Stimulated activated CD4-positive, alpha-beta T cell treated with anti-CD3 and anti-CD28 coated beads, Interleukin-2, amount 100 ng/mL, for 24 hours (primary cell): ENCODE measurements at places on chromosomes 2 and 18.

DNA sequence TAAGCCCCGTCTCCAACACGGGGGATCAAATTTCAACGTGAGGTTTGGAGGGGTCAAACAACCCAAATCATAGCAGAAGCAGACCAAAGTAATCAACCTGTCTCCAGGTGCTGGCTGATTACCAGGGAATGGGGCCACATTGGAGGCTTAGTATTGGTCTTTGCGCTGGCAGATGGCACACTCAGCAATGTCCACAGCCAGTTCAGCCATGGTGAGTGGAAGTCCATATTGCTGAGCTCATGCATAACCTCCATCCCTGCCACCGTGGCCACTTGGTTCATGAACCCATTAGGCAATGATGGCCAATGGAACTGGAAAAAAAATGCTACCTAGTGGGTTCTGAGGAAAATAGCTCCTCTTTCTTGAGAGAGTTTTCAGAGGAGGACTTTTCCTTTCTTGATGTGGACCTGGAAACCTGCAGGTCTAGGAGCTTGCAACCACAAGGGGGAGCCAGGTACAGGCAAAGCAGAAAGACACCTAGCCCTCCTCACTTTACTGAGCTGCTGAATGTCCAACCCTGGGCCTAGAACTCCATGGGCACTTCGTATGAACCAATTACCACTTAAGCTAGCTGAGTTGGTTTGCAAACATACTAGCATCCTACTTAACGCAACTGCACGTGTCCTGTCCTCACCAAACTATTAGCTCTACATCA is 128.0 kb upstream of the GYPC start:
- peak; percentile 74 for DNase-seq

GRCh38 chr2:171754254-171754939 is 67.1 kb downstream of the DYNC1I2 start:
- no peak for DNase-seq

DNA sequence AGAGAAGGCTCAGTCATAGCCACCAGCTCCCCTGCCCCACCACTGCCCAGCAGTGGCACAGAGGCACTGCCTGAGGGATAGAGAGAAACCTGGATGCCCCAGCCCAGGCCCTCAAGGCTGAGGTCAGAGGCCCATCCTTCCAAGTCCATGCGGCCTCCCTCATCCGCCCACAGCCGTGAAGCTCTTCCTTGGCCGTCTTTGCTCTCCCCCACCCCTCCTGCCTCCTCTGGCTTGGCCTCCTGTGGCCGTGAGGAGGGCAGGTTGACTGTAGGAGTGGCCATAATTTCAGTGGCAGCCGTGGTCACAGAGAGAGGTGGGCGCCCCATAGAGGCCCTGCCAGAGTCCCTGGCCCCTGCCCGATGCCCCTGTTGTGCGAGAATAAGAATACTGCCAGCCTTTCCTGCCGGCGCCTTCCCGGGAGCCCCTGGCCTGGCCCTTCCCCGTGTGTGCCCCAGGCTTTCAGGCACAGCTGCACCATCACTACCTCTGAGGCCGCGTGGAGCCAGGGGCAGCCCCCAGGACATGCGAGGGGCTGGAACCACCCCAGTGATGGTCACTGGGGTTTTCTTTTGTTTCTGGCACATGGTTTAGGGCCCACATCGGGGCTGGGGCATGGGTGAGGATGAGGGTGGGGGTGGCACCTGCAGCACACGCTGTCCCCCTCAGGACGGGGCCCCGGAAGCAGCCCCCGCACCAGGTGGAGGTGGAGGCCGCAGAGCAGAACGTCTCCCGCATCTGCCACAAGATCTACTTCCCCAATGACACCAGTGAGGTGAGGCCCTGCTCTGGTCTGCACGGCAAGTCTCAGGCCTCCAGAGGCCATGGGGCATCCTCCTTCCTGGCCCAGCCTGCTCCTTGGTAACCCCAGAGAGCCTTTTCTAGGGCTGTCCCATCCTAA is 13.1 kb upstream of the GPR17 start:
- no peak for DNase-seq

DNA sequence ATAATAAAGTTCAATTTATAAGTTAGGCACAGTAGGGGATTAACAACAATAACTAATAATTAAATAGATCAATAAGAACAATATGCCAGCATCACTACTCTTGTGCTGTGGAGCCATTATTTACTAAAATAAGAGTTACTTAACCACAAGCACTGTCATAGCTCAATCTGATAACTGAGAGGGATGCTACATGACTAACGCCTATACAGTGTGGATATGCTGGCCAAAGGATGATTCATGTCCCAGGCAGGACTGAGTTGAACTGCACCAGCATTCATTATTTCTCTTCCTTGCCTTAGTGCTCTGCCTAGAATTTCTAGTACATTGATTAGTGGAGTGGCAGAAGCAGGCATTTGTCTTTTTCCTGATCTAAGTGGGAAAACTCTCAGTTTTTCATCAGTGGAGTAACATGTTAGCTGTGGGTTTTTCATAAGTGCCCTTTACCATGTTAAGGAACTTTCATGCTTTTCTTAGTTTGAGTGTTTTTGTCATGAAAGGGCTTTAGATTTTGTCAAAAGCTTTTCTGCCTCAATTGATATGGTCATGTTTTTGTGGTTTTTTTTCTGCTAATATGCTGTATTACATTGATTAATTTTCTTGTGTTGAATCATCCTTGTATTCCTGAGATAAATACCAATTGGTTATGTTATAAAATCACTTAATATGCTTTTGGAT is 21.7 kb downstream of the KIAA1328 start:
- DNase-seq, result no peak

- DNase-seq, result no peak
These were observed 94.6 kb upstream of the ANKRD30BL start for GRCh38 chr2:132256251-132256902.

DNA sequence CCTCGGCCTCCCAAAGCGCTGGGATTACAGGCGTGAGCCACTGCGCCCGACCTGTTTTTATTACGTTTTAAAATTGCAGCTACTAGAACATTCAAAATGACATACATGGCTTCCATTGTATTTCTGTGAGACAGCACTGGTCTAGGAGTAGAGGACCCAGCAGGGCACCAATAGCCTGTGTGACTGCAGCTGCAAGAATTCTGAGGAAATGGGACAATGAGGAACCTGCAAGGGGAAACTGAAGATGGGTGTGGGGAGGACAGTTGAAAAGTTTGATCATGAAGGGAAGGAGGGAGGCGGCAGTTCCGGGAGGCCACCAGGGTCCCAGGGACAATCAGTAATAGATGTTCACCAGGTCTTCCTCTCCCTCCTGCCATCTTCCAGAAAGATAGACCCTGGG is 13.9 kb upstream of the DNPEP start:
- DNase-seq, result no peak

GRCh38 chr2:88831071-88831791 is 139.8 kb downstream of the RPIA start:
- no peak for DNase-seq

DNA sequence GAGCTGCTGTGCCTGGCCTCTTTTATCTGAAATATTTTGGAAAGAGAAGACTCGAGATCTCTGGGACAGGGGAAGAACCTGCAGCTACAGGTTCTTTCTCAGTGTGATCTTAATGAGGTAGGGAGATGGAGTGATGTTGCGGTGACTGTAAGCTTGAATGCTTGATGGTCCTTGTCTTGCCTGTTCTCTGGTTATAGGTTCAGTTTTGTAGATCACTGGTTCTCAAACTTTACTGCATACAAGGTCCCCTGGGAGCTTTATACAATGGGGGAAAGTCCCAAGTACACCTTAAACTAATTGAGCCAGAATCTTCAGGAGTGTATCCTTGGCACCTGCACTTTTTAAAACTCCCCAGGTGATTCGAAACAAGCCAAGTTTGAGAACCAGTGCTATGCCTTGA is 136.7 kb upstream of the CXCR4 start:
- no peak for DNase-seq

DNA sequence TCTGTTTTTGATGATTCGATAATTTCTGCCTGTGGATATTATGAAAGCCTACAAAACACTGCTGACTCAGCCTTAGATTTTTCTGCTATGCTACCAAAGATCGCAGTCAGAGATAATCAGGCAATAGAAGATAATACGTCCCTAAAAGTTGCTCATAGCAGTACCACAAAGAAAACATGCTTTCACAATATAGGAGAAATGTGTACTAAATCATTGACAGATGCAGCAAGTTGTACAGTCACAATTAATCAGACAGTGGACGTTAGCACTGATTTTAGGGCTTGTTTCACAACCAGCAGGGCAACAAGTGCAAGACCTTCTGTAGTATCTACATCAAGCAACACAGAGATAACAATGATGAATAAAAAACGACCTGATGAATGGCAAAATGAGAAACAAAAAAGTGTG is 19.5 kb downstream of the RBM44 start:
- no peak for DNase-seq

DNA sequence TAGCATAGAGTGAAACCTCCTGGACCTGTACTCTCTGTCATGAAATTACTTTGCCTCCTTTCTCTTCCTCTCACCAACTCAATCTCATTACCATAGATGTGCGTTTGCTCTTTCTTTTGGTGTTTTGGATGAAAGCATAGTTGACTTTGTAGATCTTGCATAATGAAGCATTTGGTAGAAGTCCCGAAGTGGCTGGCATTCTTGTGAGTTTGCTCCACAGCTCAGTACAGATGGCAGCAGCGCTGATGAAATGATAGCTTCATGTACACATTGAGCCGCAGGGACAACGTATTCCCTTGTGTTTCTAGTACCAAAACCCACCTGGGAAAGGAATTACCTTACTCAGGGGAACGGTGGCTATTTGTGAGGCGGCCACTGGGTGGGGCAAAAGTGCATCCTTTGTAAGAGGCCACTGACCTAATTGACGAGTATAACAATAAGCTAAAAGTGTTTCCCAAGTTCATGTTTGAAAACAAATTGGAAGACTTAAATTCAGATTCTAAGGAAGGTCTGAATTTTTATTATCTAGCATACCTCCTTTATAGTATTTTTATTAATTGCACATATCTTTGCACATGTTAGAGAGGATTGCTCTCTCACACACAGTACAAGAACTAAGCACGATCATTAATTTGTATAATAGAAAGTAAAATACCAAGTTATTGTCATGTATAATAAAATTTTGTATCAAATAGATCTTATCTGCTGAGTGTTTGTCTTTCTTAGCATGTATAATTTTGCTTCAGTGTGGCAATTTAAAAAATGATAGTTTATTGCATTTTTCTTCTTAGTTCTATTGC is 25.4 kb upstream of the CDH7 start:
- DNase-seq, result no peak

GRCh38 chr18:9095297-9096006 is 7.0 kb upstream of the NDUFV2 start:
- peak; percentile 52 for DNase-seq

DNA sequence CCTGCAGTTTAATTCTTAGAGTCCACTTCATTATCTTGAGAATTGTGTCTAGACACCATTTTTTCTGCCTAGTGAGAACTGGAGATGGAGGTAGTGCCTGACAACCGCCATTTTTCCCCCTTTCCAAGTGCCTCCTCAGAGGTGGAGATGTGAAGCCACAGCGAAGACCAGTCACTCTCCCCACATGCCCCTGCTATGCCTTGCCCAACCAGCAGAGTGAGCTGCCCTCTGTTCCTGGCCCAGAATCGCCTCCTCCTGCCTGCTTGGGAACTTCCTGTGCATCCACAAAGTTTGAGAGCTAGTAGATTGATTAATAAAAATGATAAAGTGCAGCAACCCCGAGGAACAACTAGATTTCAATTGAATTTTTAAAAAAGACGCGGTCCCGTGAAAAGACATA is 123.3 kb downstream of the CLIP4 start:
- peak; percentile 16 for DNase-seq

DNA sequence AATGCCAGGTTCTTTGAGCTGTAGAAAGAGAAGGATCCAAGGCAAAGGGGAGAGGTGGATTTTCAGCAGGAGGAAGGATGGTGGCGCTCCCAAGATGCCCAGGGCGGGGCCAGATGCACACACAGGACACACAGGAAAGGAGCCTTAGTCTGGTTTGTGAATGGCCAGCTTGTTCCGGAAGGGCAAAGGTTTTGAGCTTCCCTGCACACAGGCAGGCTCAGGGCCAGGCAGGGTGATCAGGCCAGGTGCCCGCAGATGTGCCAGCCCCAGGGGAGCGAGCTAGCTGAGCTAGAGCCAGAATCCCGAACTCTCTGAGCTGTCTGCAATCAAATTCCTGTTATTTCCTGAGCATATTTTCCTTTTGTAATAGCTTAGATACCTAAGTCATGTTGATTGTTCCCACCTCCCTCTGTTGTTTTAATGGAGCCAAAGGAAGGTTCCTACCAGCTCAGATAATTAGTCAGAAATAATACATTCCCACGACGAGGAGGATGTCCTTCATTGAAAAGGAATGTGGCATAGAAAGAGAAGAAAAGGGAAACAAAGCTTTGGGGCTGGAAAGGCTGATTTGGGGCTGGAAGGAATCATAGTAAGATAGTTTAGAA is 13.7 kb upstream of the OTOF start:
- no peak for DNase-seq

- DNase-seq, result no peak
These were observed 2.1 kb downstream of the AAK1 start for GRCh38 chr2:69641471-69641870.

DNA sequence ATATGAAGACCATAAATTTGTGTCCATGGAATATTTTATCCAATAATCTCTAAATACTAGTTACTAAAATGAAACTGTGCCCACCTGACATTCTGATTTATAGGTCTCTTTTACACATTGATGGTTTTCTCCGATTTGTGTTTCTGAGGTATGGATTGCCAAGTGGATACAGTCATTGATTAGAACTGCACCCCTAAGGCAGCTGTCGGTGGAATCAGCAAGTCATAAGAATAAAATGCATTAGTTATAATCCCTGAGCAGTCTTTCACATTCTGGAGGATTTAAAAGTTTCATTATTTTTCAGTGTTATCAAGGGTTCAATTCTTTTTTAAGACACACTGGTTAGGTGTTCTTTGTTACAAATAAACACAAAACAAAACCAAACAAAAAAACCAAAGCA is 6.0 kb downstream of the CAVIN2 start:
- no peak for DNase-seq

- DNase-seq, result no peak
These were observed 373.6 kb downstream of the DCDC2C start for GRCh38 chr2:4077017-4077416.

- no peak for DNase-seq
These were observed 41.3 kb downstream of the C18orf63 start for GRCh38 chr18:74356959-74357358.

DNA sequence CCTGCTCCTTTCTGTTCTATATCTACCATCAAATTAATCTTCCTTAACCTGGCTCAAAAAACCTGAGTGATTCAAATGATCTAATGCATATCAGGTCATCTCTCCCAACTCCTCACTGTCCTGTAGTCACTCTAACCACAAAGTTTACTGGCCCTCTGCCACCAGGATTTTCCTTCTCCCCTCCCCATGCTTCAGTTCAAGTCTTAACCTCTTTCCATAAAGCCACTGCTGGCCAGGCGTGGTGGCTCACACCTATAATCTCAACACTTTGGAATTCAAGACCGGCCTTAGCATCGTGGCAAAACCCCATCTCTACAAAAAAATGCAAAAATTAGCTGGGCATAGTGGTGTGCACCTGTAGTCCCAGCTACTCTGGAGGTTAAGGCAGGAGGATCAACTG is 7.5 kb upstream of the SP3 start:
- DNase-seq, result no peak

- DNase-seq, result no peak
These were observed 25.7 kb downstream of the BCL11A start for GRCh38 chr2:60527762-60528161.

GRCh38 chr2:41937464-41937906 is 110.3 kb upstream of the PKDCC start:
- no peak for DNase-seq
